ENCODE measurements at places on chromosomes 12 and 14.

GRCh38 chr12:110270125-110270962 is 10.7 kb upstream of the ATP2A2 start:
- peak; percentile 64 for DNase-seq

- DNase-seq: no peak
Observed at GRCh38 chr12:62694632-62695031, 228.0 kb downstream of the MON2 start.

DNA sequence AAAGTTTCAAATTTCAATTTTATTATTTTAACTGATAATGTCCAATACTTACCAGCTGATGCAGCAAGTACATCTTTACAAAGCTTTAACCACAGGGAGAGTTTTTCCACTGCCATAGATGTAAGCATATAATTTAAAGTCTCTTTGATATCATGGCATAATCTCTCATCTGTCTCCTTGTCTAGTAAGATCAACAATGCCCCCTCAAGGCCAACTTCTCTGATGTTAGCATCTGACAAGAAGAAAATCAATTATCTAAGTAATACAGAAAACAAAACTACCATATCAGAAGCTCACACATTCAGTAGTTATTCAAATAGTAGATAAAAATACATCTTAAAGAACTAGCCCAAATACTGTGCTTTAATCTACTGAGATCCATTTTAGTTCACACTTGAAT is 94.2 kb downstream of the HEATR5A start:
- no peak for DNase-seq

DNA sequence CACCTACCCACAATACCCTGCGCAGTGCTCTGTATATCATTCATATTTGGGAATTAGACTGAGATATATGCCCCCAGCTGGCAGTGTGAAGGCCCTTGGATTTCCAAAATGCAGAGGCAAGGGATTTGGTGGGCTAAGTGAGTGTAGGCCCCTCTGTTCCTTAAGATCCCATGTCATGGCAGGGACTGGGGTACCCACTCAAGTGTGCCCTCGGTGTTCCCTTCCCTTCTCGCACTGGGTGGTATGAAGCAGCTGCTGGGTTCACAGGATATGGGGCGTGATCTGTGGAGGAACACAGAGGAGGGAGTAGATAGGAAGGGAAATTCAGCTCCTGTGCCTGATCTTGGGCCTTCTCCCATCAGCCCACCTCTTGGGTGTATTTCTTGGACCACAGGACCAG is 63.1 kb upstream of the VASH1 start:
- no peak for DNase-seq

GRCh38 chr12:6073426-6073825 is 51.0 kb downstream of the VWF start:
- no peak for DNase-seq

- DNase-seq: no peak
Observed at GRCh38 chr14:93317875-93318807, 14.7 kb downstream of the BTBD7 start.

- DNase-seq: no peak
Observed at GRCh38 chr12:27186022-27186839, 57.9 kb upstream of the STK38L start.

GRCh38 chr12:45547132-45547531 is 182.4 kb upstream of the ARID2 start:
- no peak for DNase-seq

- no peak for DNase-seq
Observed at GRCh38 chr12:53200107-53200457, 7.0 kb downstream of the ITGB7 start.

DNA sequence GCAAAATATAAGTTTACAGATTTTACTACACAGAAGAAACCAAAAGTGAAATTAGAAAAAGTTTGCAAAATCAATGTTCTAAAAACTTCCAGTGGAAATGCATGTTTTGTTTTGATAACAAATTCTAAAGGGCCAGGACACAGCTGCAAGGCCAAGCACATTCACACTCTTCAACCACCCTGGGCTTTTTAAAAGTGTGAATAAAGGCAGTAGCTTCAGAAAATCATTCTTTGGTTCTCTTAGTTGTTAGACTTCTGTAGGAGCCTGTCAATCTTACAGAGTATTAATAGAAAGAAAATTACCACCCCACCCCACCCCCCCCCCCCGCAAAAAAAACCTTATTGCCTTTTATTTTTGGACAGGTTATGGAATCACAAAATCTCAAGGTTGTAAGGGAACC is 105.2 kb upstream of the EGLN3 start:
- DNase-seq: no peak

DNA sequence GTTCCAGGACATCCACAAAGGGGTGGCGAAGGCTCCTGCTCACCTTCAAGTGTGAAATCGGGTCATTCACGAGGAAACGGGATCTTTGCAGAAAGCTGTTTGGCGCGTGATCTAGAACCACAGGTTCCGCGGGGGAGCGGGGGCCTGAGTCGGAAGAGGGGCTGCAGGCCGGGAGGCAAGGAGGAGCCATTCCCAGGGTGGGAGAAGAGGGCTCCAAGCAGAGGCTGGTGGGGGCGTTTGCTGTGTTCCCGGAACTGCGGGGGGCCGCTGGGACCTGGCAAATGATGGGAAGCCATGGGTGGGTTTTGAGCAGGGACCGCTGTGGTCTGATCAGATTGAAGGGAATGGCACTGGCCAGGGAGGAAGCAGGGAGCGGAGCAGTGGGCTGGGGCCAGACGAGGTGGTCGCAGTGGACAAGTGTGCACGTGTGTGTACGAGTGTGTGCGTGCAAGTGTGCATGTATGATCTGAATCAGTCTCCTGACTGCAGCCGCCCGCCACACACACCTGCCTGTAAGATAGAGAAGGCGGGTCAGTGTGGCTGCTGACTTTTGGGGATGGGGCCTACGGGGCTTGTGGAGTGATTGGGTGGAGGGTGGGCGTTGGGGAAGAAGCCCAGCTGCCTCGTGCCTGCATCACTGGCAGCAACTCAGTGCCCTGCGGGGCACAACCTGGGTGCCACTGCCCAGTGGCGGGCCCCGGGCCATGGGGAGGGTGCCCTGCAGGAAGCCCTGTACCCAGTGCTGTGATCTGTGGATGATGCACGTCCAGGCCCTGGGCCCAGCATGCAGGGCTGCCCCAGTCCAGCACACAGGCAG is 141.9 kb downstream of the KIF26A start:
- DNase-seq: no peak

DNA sequence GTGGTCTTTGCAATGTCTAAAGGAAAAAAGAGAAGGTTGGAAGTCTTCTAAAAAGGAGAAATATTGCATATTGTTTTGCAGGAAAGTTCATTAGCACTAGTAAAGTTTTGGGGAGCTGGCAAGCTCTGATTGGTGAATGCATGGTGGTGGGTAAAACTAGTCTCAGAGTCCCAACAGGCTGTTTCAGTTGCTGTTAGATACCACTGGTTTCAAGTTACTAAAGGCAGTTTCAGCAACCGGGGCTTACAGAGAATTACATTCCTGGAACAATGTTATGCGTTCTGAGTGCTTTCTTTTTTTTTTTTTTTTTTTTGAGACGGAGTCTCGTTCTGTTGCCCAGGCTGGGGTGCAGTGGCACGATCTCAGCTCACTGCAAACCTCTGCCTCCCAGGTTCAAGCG is 208.2 kb downstream of the EPS8 start:
- DNase-seq: no peak

GRCh38 chr14:75672605-75673192 is 11.7 kb downstream of the TTLL5 start:
- DNase-seq: no peak

GRCh38 chr14:49999826-50000379 is 107.0 kb downstream of the ARF6 start:
- DNase-seq: no peak

- DNase-seq: peak; percentile 80
Observed at GRCh38 chr12:71685914-71686657, at the start of gene TMEM19. TMEM19 (plus strand) TSS chr12:71686082; CDS start chr12:71686681, 599 bp downstream.
